Sciatic nerve (tissue), 2 donors: ENCODE measurements at places on chromosomes 16 and 17.

- no peak for DNase-seq
Observed at GRCh38 chr17:32746280-32746679, 130.6 kb downstream of the MYO1D start.

- DNase-seq: peak; percentile 63
Observed at GRCh38 chr16:9092978-9093344, 1.5 kb downstream of the HAPSTR1 start.

GRCh38 chr17:9645851-9646545, 681 bp downstream of the USP43 start:
- DNase-seq: no peak

DNA sequence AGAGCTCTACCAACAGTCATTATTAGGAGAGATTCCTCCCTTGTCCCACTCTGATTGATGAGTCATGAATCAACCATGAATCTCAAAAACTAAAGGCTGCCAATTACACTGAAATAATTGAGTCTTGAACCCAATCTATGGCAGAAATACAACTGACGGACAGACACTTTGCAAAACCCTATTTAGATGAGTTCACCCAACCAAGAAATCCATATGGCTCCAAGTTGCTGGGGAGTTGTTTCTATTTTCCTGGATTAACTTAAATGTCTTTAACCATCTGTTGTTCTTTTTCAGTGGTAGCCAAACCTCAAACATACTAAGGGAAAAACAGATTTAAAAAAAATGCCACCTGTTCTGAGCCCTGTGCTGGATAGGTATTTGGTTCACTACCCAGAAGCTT, 151.0 kb downstream of the SHISA9 start:
- no peak for DNase-seq

- DNase-seq: no peak
Observed at GRCh38 chr17:75549246-75550138, 24.0 kb downstream of the LLGL2 start.

- no peak for DNase-seq
Observed at GRCh38 chr17:1435326-1435725, 20.7 kb downstream of the CRK start.
